ENCODE measurements at places on chromosomes 3 and 15.

DNA sequence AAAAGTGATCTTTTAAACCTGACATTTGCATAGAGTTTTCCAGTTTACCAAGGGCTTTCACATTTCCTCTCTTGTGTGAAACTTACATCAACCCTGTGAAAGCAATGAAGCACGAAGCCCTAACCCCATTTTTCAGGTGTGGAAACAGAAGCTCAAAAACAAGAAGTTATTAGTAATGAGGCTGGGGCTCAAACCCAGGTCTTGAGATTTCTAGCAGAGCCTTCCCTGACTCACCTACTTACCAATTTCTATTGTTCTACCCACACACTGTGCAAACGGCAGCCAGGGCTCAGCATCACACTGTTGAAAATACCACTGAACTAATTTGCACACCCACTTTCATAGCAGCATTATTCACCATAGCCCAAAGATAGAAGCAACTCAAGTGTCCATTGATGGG is 117.8 kb upstream of the IGF1R start:
- DNase-seq, result no peak

DNA sequence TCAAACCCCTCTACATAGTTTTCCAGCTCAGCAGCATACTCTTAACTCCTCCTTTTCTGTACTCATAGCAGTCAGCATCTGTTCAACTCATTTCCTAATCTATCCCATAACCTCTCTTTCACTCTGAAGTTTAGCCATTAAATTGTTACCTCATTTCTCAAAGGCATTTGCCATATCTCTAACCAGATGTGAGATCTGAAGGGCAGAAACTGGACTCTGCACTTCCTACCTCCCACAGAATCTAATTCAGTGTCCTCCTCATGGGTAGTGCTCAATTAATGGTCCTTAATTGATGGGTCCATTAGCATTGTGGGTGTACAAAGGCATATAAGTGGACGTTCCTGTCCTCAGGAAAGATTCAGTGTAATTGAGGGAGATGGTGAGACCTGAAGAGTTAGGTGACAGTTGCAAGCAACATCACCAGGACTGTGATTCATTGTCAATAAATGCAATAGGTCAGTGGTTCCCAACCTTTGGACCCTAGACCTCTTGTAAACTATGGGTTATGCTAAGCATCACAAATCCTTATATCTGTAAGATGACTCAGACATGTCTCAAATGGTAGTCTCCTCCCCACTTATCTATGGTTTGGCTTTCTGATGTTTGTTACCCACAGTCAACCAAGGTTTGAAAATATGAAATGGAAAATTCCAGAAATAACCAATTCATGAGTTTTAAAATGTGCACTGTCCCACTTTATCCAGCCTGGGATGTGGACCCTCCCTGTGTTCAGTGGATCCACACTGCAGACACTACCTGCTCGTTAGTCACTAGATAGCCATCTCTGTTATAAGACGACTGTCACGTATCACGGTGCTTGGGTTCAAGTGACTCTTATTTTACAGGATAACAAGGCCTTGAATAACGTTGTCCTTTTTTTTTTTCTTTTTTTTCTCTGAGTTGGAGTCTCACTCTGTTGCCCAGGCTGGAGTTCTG is 25.0 kb upstream of the UACA start:
- DNase-seq, result no peak

DNA sequence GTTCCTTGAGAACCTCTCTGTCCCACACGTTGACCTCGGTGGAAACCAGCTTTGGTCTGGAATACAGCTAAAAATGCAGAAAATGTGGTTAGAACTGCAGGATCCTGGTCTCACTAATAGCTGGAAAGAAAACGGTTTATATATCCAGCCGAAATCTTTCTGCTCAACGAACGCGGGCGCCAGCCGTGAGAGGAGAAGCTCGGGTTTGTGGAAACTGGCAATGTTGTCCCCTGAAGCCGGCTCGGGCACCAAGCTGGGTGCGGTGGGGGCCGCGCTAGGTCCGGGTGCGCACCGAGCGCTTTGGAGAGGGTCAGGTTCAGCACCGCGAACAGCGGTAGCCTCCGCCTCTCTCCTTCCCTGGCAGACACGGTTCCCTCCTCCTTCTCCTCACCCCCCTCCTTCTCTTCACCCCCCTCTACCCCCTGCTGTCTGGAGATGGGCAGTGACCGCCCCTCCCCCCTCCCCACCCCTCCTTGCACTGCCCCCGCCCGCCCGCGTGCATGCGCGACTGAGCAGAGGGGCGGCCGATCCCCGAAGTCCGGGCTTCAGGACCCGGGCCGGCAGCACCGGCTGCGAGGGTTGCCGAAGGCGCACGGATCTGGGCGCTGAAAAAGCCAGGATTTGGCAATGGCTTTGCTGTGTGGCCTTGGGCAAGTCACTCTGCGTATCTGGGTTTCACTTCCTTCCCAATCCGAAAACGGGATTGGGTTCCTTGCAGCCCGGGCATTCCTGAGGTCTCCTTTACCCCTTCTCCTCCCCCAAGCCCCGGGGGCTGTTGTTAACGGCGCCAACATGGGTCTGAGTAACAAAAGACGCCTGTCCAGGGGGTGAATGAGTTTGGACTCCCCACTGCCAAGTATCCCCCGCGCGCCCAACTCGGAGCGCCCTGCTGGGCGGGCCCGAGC is at the start of gene SKOR1:
SKOR1 (plus strand) TSS at position 534 of the 905 bp plus-strand sequence; CDS start at position 628, 94 bp downstream.
- no peak for DNase-seq

DNA sequence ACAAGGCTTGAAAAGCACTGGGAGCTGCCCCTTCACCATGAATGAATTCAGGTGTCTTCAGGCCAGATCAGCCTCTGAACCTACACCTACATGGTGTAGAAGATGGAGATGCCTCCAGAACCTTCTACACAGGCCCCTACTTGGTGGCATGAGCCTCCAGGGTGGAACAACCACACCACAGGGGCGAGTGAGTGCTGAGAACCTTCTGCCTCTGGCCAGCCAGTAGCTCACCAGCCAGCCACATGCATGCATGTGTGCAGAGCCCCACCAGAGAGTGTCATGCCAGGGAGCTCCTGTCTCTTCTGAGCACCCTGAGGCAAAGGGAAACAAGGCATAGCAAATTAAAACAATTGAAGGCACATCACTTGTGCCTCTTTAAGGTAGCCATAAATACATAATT is 161.8 kb upstream of the TOPAZ1 start:
- DNase-seq, result no peak

GRCh38 chr15:87687523-87687870 is 569.0 kb downstream of the NTRK3 start:
- no peak for DNase-seq

DNA sequence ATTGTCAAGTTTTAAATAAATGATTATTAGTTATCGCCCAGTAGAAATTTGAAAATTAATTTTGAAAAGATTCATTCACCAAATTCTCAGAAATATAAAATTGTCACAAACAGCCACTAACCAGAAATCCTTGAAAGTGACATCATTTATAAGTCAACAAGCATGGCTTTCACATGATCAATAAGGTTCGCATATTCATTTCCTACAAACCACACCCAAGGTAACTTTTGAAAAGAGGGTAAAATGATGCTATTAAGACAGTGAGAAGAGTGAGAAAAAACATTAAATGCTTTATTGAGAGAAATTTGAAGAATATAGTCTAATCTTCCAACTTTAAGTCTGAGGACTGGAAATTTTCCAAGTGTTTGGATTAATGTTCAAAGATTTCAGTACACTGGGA is 263.6 kb upstream of the ALCAM start:
- DNase-seq, result no peak

DNA sequence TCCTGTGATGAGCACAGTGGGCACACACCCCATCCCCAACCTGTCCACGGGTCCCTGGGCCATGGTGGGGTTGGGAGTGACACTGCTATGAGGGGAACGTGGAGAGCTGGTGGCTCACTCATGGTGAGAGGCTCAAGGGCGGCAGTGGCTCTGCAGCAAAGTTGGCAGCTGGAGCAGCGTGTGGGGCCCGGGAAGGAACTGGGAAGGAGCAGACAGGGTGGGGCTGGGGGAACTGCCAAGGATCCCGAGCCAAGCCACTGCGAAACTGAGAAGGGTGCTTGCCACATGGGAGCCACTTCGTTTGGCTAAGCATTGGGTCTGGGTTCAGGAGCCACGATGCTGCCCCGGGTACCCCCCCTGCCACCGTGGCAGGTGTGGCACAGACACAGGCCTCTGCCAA is 80.1 kb downstream of the SNRK start:
- no peak for DNase-seq

- DNase-seq, result no peak
Observed at GRCh38 chr3:53051929-53052328, 6.1 kb upstream of the SFMBT1 start.

DNA sequence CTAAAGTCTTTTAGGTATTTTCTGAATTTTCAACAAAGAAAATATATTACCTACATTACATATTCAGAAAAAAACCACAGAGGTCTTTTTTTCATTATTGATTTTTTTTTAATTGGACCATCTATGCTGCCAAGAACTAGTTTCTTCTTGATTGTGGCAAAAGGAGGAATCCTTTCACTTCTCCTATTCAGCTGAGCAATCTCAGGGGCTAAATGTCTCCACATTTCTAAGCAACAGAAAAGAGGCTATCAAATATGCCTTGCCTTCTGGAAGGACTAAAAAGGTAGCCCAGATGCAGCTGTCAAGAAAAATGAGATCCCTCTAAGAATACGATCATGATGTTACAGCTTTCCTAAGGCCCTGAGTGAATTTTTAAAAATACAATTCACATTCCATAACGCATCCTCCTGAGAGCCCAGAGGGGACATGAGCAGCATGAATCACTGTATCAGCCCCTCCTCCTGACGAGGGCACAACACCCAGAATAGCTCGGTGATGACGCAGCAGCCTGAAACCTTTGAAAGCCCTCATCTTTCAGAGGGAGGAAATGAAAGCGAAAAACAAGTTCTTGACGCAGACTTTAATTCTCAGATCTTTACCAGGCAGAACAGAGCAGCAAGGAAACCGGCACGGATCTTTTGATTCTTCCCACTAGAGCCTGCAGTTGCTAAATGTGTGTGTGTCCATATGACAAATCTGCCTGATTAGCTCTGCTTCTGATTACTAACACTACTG is 24.6 kb downstream of the RUBCN start:
- peak; percentile 80 for DNase-seq

- DNase-seq, result no peak
Observed at GRCh38 chr3:177833332-177833731, 636.0 kb upstream of the TBL1XR1 start.

- DNase-seq, result no peak
Observed at GRCh38 chr3:541062-541801, 344.7 kb downstream of the CHL1 start.

DNA sequence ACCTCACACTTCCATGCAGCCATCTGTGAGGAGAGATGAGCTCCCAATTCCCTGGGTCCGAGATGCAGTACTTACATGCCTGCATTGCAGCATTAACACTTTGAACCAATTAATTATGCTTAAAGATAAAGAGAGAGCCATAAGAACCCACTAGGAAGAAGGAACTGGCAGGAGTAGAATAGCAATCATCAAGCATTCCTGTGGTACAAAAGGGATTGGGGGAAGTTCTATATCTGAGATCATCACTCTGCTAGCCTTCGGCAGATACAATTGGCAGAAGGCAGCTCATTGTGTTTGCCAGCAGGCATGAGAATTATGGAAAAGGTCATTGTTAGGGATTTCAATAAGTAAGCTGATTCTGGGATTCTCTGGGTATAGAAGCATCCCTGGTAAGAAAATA is 891.4 kb downstream of the NTRK3 start:
- DNase-seq, result no peak

DNA sequence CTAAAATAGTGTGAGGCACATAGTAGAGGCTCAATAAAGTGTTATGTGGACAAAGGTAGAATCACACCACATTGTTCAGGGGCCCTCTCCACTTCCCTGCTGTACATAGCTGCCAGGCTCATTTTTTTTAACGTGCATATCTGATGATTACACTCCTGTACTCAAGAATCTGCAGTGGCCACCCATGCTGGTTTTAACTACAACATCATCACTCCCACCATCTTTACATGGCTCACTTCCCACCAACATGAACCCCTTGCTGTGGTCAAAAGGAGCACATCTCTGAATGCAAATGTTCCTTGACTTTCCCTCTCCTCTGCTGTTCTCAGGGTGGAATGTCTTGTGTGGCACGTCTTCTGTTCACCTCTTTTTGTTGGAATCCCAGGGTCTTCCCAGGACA is 76.7 kb downstream of the FEM1B start:
- DNase-seq, result no peak

DNA sequence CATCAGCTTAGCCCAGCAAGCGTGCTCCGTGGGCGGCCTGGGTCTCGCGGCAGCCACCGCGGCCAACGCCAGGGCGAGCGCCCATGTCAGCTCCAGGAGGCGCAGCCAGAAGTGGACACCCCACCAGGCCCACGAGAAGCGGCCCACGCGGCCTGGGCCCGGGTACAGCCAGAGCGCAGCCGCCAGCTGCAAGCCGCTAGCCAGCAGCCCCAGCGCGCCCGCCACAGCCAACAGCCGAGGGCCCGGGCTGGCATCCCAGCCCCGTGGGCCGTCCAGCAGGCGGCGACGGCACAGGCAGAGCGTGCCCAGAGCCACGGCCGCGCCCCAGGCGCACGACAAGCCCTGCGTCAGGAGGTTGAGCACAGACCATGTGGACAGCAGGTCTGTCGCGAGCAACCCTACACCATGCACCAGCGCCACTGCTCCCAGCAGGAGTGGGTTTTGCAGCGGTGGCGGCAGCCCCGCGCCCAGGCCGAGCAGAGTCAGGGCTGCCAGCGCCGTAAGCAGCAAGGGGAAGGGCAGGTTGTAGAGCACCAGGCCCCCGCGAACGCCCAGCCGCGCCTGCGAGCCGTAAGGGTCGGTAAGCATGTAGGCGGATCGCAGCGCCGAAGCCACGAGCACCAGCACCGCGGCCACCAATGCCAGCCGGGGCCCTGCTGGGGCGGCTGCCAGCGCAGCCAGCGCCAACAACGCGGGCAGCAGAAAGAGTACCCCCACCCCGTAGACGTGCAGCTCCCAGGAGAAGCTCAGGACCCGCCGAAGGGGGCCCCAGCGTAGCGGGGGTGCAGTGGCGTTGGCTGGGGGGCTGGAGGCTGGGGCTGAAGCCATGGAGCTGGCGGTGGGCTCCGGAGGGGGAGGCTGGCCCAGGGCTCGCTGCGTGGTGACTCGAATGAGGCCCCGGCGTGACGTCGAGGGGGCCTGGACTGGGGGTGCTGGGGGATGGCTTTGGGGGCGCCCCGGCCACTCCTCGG is 4.9 kb downstream of the PRRT3 start:
- DNase-seq, result no peak

GRCh38 chr3:51681453-51681852 is 10.4 kb downstream of the TEX264 start:
- peak; percentile 58 for DNase-seq

GRCh38 chr3:101848326-101848725 is 988 bp upstream of the NFKBIZ start:
- no peak for DNase-seq

DNA sequence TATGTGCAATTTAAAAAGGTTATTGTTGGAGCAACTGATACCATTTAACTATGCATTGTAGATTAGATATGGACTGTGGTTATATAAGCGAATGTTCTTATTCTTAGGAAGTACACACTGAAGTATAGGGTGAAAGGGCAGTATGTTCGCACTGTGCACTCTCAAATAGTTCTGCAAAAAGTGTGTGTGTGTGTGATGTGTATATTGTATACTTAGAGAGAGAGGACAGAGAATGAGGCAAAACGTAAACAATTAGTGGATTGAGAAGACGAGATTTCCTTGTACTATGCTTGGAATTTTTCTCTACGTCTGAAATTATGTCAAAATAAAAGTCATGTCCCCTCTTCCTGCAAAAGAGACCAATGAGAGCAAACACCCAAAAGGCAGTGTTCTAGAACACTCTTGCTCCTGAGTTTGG is 30.4 kb downstream of the LSM3 start:
- DNase-seq, result no peak

GRCh38 chr3:117666812-117667211 is 957.2 kb downstream of the TUSC7 start:
- DNase-seq, result no peak
